ENCODE measurements at places on chromosomes 2 and 18.
A peak's percentile ranks its signal among the peaks of the same experiment; 100 is the strongest.

DNA sequence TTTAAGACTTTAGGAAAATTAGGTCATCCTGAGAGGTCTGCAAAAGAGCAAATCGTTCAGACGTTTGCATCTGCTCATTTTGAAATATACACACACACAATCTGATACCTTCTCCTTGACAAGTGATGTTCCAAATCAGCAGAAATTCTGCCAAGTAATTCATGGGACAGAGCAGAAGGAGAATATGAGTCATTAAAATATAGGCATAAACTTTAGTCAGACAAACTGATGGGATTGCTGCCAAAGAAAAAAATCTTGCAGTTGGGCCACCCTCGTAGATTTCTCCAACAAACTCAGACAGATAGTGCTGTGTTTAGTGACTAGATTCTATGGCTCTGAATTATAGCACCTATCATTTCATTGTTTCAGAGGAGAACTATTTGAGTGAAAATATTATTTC is 336.3 kb downstream of the NYAP2 start:
- no peak for ATAC-seq

- ATAC-seq = no peak
Measured at GRCh38 chr18:38690626-38691025, 1125.0 kb upstream of the CELF4 start.

DNA sequence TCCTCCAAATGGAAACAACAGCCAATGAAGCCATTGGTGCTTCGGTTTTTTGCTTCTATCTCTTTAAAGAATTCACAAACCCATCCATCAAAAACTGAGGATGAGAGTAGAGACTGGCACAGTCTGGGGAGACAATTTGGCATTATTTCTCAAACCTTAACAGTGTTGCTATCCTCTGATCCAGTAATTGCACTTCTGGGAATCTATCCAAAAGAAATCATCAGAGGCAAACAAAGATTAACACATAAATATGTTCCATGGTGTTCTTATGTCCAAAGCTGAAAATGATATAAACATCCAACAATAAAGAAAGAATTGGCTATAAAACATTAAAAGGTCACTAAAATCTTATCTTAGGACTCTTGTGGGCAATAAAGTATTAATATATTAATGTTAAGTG is 35.1 kb downstream of the REEP1 start:
- no peak for ATAC-seq

- ATAC-seq = peak; percentile 94
Measured at GRCh38 chr2:100893392-100894104, 73.6 kb downstream of the NPAS2 start.

GRCh38 chr2:54568876-54569321 is 112.8 kb downstream of the SPTBN1 start:
- ATAC-seq = no peak

GRCh38 chr2:210250622-210251021 is 25.4 kb upstream of the ACADL start:
- ATAC-seq = no peak

- ATAC-seq = no peak
Measured at GRCh38 chr2:37795938-37796337, 124.5 kb upstream of the CDC42EP3 start.

DNA sequence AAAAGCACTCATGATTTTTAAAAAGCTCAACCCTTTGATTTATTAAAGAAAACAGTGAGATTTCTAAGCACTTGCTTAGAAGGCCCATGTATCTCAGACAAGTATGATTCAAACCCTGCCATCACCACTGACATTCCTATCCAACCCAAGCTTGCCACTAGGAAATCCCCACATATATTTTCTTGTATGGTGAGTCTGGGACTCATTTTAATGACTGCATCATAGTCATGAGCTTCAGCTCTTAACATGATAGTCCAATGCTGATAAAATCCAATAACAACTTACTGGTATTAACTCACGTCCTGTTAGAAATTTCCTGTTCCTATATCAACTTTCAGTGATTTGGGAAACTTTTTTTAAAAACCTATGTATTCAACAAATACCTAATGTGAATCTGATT is 39.4 kb upstream of the NCKAP5 start:
- no peak for ATAC-seq

DNA sequence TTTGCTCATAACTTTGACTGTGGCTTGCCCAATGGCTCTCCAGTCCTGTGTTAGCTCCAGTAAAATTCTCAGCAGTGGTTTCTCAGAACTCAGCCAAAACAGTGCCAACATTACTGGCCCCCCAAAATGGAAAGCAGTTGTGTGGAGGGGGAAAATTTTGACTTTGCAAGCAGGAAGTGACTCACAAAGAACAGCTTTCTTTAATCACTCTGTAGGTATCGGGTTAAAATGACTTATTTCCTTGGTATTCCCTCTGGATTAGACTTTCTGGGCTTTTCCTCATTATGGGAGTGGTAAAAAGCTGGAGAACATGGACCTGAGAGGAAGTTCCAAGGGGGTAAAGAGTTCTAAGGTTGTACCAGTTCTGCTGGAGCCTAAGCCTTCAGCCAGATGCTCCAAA is 175.7 kb upstream of the RND3 start:
- ATAC-seq = no peak

DNA sequence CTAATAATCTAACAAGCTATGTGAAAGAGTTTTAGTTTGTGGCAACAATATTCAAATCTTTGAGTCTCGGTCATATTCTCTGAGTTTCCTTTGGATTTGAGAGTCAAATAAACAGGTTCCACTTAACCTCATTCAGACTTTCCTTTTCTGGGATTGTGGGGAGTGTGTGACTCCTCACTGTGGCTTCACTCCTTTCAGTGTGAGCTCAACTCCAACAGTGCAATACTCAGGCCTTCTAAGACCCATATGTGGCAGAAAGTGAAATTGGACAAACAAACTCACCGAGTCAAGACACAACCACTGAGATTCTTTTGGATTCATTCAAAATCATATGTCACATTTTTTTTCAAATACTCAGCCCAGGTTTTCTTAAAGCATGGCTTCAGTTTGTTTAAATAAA is 25.4 kb downstream of the SLC9A4 start:
- no peak for ATAC-seq

- no peak for ATAC-seq
Measured at GRCh38 chr2:188485496-188485895, 193.8 kb downstream of the GULP1 start.

DNA sequence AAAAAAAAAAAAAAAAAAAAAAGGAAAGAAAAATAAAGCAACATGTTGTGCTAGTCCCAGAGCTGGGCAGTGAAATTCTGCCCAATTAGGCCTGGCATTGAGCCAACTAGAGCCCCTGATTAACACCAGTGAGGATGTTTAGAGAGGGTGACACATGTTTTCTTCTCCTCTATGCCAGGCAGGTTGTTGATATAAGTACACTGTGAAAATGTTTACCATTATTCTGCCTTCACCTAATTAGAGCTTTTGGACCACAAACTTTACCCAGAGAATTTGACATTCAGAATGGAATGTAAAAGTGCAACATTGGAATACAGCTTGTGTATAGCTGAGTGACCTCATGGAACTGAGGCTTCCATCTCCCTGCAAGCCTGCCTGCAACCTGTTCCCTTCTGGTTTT is 95.9 kb upstream of the MSH2 start:
- no peak for ATAC-seq

DNA sequence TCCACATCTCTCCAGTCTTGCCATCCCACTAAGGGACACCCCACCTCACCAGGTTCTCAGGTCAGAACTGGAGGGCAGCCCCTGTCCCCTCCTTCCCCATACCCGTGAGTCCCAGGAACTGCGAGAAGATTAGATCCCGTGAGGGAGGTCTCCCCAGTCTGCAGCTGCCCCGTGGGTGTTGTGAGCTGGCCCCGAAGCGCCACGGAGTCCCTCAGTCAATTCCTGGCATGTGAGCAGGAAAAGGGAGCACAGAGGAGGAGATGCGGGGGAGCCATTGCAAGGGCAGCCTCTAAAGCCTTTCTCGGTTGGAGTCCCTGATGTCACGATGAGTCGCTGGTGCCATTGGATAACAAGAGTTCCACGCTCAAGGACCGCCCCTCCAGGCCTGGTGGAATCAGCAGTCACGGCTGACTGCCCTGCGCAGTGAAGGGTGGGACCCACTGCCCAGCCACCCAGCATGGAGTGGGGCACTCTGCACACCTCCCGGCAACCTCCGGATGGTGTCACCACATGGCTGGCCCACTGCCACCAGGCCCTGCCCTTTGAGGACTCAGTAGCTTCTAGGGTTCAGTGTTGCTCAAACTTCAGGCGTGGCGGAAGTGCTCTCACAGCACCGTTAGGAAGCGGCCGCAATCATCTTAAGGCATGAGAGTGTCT is 434.9 kb upstream of the MYT1L start:
- no peak for ATAC-seq

- no peak for ATAC-seq
Measured at GRCh38 chr18:916562-916961, 11.9 kb downstream of the ADCYAP1 start.

DNA sequence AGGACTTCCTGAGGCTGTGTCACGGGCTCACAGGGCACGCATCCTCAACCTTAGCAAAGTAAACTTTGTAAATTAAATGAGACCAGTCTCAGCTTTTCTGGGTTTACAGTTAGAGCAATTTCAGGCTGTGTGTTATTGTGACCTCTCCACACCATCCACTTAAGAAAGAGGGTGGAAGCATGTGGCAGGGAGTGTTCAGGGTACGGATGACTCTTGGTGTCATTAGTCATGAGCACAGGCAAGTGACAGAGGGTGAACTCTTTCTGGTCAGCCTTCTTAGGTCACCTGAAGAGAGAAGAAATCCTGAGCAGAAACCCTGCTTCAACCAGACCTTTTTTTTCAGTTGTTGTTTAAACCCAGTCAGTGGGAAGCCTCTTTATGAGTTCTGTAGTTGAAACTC is 207.9 kb downstream of the ICOS start:
- ATAC-seq = no peak

DNA sequence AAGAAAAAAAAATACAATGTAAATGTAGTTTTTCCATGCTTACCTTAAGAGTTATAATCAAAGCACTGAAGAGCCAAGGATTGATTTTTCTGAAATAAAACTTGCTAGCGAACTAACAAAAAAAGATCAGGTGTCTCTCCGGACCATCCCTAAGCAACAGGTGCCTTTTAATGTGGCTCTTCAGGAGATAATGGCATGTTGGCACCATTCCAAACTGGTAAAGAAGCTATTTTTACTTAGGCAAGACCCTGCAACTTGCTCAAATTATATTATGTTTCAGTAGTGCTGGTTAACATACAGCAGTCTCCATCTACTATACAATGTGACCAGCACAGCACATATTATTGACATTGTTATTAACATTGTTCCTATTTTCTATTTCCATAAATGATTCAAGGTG is 2.3 kb upstream of the GCC2 start:
- ATAC-seq = no peak

DNA sequence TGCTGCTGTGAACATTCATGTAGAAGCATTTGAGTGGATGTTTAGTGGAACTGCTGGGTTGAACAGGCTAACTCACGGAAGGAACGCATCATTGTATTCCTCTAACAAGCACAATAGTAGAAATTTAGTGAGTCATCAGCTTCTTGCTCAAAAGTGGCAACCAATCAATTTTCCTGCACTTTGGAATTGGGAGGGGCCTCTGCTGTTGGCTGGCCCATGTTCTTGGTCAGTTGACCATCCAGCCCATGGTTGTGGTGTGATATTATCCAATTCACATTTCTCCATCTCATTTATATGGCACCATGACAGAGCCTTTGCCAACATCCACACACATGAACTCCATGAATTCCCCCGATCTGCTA is 95.0 kb downstream of the TNFRSF11A start:
- ATAC-seq = no peak

DNA sequence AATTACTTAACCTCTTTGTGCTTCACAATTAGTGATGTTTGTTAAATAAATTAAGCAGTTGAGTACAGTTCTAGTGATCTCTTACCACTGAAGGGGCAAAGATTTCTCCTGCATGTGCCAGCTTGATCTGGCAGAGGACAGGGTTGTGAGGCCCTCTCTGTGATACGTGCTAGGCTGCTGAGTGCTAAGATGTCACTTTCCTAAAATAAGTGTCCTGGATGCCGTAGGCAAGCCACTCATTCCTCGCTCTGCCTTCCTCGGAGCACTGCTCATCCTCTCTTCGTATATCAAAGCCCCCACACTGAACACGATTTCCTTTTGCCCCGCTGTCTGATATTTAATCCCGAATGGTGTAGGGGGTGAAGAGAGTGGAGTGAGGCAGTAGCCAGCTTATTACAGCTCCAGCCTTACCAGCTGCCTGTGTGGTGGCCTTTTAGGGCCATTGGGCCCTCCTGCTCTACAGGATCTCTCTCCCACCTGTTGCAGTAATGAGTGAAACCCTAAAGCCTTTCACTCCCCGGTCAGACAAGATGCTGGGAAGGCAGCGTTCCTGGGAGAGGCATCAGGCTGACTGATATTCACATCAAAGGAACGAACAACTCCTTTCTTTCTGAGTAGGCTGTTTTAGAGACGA is 40.5 kb downstream of the PTPRM start:
- no peak for ATAC-seq

DNA sequence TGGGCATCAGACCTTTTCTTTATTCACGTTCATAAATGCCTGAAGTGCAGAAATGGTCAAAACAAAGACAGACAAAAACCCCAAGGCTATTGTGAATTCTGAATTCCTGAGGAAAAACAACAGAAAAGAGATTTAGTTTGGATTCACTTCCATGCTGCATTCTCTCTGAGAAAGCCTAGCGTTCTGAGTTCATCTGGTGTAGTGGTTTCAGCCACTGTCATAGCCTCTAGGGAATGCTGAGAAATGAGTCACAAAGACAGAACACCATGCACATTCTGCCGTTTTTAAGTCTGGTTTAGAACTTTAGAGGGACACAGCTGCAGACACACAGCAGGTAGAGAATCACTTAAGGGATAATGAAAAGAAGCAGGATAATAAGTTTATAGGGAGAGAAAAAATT is 93.8 kb downstream of the LRP1B start:
- ATAC-seq = no peak

DNA sequence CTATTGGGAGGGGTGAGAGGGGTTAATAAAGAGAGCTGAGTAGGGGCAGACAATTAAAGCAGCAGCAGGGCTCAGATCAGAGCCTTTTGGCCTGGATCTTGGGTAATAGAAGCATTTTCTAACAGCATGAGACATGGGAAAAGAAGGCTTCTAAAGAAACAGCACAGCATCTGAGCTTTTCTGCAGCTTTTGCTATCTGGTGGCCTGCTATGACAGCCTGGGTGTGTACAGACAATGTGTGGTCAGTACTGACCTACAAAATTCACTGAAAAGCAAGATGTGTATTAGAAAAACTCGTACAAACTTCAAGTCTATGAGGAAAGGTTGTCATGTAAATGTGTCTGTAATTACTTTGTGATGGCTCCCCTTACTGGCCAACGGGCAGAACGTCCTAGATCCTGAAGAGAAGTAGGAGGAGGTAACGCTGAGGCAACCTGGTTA is 95.6 kb downstream of the GALNT3 start:
- ATAC-seq = peak; percentile 67

GRCh38 chr2:70967189-70967588 is 11.2 kb upstream of the ANKRD53 start:
- ATAC-seq = no peak

- no peak for ATAC-seq
Measured at GRCh38 chr18:33201509-33201926, 239.0 kb downstream of the CCDC178 start.

- ATAC-seq = no peak
Measured at GRCh38 chr2:30948130-30948529, 140.9 kb upstream of the CAPN13 start.
